Left kidney (tissue), 8 donors: ENCODE measurements at places on chromosomes 5 and 9. TPM values are rescaled to one million over a fixed set of nuclear protein-coding genes. Genes with fewer than 3 reads are reported as not detected.

CARD9 gene
- polyA plus RNA-seq = 1.8 TPM

ABLIM3 gene
- 1.1 TPM for polyA plus RNA-seq

PCDHA1 gene
- not detected for polyA plus RNA-seq

TMEM215 gene
- 0.12 TPM for polyA plus RNA-seq

ADAMTS19 gene
- 6.8 TPM for polyA plus RNA-seq

COL15A1 gene
- polyA plus RNA-seq = 21.6 TPM

TMEM252 gene
- polyA plus RNA-seq = 7.7 TPM

TMEM174 gene
- polyA plus RNA-seq = 20.1 TPM

ANGPTL2 gene
- polyA plus RNA-seq = 8.1 TPM

SPINK1 gene
- polyA plus RNA-seq = 49.5 TPM
